Stimulated activated CD8-positive, alpha-beta memory T cell treated with anti-CD3 and anti-CD28 coated beads, Interleukin-4, amount 100 ng/mL, for 1 hour (primary cell): ENCODE measurements at places on chromosomes 2 and 18.

- DNase-seq: no peak
These were observed 42.4 kb downstream of the ADCY3 start for GRCh38 chr2:24877646-24878045.

GRCh38 chr2:48464264-48464795 is 65.6 kb upstream of the STON1 start:
- DNase-seq: no peak

DNA sequence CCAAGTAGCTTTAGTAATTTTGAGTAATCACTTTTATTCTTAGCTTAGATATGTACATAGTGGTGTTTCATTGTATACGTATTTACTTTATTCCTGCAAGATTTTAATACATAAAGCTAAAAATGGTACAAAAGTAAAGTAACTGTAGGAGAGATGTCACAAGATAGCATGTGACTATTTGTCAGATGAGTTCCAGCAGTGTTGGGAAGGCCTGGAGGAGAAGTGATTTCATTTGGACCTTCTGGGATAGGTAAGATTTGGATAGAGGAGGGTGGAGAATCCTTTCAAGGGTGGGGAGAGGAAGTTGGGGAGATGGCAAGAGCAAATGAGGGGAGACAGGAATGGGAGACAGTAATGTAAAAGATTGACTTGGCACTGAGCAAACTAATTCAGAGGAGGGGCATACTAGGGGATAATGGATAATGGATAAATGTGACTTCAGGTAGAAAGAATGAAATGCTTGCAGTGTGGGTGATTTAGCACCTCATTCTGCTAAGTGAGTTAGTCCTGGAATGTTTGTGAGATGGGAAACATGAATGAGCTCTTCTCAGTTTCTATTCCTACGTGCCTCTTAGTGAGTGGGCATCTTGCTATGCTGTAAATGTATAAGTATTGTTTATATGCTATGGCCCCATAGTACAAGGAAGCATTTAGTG is 10.5 kb downstream of the WDR43 start:
- no peak for DNase-seq

- no peak for DNase-seq
These were observed 34.2 kb downstream of the IMPA2 start for GRCh38 chr18:12015416-12016062.

- no peak for DNase-seq
These were observed 14.0 kb downstream of the ASPRV1 start for GRCh38 chr2:69947325-69947931.

DNA sequence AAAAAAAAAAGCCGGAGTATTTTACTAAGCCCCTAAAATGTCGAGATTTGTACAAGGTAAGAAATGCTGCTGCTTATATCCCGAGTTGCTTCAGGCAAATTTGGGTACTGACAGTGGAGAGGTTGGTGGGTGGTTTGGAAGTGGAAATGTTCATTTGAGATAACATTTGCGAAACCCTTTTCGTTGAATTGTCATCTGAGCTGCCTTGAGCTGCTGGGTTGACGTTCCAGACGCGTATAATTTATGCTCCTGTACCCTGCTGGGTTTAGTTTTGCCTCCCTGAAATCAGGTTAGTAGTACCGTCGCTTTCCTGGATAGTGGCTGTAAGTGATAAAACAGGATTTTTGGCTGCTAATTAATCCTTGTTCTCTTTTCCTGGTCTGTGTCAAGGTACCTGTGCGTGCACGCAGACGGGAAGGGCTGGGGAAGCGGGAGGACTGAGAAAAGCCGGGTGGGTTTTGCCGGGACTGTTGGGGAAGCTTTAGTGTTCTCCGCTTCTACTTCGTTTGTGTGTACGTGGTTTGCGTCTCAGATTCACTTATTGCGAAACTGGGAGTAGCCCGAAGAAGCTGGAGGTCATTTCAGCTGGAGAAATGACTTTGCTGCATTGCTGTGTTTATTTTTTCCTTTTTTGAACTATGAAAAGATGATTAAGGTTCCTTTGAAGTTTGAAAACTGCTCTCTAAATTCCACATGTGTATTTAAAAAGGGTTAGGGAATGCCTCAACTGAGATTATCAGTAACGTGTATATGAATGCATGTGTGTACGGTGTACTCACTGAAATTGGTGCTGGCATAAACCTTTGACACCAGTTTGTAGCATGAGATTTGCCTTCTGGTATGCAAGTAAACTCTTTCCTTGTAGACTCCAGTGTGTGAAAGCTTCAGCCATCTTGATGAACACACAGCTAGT is 709 bp downstream of the UGP2 start:
- DNase-seq: no peak

DNA sequence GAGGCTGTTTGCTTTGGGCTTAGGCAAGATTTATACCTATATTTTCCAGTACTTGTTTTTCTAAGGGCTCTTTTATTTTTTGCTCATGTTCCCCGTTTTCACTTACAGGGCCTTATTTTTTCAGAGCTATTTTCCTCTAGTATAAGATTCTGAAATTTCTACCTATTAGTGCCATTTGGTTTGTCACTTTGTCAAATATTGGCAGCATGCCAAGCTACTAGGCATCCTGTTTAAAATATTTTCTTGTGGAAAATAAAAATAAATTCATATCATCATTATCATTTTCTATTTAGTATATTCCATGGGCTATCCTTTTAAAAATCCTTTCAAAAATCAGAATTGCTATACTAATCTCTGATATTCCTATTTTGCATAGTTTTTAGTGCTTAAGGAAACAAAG is 64.8 kb upstream of the CHST9 start:
- no peak for DNase-seq

DNA sequence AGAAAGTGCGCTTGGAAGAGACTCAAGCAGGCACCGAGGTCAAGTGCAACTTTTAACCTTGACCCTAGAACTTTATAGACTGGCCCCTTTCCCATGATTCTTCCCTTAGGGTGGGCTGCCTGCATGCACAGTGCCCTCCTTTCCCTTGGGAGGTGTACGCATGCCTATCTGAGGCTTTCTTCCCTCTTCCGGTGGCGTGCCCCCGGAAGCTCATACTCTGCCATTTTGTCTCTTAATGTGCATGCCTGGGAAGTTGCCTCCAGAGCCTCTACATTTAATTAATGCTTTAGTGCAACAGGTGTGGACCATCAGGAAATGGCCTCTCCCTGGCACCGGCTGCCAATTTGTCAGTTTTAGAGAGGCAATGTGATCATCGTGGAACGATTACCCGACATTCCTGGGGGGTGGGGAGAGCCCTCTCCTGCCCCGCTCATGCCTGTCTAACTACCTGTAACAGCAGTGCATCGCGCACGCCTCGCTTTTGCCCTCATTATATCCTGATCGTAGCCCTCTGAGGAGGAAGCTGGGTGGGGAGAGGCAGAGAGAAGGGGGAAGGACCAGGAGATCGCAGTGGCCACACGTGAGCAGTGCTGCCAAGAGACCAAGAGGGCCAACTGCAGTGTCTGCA is 194.8 kb downstream of the TFCP2L1 start:
- no peak for DNase-seq

DNA sequence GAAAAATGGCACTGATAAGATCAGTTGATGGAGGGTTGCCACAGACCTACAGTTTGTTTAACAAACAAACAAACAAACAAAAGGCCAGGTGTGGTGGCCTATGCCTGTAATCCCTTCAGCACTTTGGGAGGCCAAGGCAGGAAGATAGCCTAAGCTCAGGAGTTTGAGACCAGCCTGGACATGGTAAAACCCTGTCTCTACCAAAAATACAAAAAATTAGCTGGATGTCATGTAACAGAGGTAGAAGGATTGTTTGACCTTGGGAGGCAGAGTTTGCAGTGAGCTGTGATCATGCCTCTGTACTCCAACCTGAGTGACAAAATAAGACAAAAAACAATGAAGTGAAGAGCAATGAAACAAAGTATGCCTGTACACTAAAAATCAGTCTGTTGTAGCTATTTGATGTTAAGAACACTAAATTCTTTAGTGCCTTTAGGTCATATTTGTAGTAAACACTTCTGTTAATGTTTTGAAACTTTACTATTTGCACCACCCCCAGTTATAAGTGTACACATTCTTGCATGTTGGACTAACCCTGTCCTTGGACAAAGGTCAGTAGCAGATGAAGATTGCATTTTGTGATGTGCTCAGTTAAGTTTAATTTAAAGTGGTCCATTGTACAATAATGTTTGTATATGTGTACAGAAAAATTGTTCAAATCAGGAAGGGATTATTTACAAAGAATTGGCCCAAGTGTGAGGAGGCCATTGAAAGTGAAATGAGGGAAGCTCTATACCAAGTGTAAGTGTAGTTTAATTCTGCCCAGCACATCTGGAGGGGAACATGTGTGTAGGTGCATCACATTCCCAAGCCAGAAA is 73.9 kb downstream of the KYNU start:
- no peak for DNase-seq

DNA sequence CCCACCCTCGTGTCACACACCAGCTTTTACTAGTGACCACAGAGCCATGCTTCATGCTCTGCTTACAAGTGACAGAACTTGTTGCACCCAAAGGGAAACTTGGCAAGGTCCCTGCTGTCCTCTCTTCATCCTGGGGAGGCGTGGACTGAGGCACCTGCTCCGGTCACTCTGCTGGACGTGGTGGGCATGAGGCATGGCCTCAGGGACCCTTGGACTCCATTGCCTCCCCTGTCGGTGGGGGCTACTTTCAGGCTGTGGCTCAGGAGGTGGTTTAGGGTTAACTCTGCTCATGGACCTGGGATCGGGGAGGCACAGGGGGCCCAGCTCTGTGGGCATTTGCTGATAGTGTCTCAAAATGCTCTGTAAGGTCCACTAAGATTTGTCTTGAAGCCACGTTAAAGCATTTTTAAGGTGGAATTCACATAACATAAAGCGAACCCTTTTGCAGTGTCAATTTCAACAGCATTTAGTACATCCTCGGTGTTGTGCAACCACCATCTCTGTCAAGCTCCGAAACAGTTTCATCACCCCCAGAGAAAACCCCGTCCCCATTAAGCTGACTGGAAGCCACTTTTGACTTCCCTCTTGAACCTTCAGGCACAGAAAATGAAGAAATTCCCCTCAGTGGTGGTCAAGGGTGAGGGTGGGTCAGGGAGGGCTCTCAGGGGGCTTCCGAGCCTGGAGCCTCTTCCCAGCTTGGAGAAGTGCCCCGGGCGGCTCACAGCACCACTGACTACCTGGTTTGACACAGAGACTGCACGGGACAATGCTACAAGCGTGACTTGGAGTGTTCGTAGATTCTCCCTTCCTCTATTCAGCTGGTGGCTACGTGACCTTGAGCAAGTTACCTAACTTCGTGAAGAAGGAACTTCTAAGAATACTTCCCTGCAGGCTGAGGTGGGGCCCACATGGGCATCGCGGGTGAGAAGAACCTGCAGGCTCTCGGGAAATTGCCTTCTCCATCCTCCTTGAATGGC is 100.0 kb upstream of the HDAC4 start:
- no peak for DNase-seq

GRCh38 chr18:48943333-48943732 is 7.4 kb downstream of the SMAD7 start:
- no peak for DNase-seq

DNA sequence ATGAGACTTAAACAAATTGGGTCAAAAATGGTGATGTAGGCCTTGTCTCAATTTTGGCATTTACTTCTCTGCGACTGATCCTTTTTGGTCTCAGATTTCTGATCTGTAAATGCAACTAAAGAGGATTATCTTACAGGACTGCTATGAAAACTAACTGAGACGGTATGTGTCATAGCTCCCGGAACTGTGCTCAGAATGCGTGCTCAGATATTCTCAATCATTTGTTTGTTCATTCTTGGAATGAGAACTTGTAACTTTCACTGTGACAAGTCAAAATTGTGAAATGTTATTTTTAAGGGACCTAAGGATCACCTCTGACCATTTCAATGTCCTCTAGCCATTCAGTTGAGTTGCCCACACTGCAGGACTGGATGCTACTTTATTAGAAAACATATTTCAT is 498.2 kb upstream of the PIK3C3 start:
- no peak for DNase-seq

DNA sequence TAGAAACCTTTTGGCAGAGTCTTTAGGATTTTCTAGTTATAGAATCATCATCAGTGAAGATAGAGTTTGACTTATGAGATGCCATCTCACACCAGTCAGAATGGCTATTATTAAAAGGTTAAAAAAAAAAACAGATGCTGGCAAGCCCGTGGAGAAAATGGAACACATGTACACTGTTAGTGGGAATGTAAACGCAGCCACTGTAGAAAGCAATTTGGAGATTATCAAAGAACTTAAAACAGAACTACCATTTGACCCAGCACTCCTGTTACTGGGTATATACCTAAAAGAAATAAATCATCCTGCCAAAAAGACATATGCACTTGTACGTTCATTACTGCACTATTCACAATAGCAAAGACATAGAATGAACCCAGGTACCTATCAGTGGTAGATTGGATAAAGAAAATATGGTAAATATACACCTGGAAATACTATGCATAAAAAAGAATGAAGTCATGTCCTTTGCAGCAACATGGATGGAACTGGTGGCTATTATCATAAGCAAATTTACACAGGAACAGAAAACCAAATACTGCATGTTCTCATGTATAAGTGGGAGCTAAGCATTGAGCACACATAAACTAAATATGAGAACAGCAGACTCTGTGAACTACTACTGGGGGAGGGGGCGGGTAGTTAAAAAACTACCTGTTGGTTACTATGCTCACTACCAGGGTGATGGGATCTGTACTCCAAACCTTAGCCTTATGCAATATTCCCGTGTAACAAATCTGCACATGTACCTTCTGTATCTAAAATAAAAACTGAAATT is 279.0 kb downstream of the KIAA1328 start:
- no peak for DNase-seq

GRCh38 chr18:28127228-28127627 is 49.7 kb downstream of the CDH2 start:
- no peak for DNase-seq

- no peak for DNase-seq
These were observed 355.3 kb downstream of the INSIG2 start for GRCh38 chr2:118443596-118443995.

DNA sequence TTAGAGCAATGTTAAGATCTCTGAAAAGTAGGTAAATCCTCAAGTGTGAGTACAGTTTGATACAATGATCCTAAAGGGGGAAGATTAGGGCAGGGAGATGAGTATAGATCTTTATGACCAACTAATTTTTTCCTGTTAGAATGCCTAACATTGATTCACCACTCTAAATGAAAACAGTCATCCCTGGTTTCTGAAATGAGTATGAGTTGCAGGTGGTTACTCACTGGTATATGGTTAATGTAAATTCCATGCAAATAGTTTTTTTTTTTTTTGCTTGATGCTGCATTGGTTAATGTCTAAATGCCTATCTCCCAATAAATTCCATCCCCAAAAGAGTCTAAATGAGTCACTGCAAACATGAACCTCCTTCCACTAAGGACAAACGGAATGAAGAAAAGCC is 55.0 kb upstream of the SERPINB2 start:
- DNase-seq: no peak

DNA sequence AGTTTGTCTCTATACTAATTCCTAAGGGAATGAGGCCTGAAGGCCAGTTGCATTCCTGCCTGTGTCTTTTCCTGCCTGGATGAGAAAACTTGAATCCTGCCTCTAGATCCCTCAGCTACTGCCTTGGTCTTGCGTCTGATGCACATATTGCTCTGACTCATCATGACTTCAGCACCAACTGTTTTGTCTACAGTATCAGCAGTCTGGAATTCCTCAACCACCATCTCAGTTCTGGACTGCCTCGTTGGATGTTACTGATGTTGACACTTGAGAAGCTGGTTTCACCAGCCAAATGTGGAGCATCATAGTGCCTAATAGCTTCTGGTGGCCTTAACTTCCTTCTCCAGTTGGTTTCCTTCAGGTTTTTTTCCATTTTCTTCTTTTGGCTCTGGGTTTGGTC is 211.0 kb downstream of the CTNNA2 start:
- DNase-seq: no peak
